Stimulated activated CD4-positive, alpha-beta T cell treated with anti-CD3 and anti-CD28 coated beads, Interleukin-4, amount 100 ng/mL, for 4 hours (primary cell): ENCODE measurements at places on chromosomes 1 and 21.
A peak's percentile ranks its signal among the peaks of the same experiment; 100 is the strongest.

- no peak for DNase-seq
These were observed 22.9 kb downstream of the NIPAL3 start for GRCh38 chr1:24438423-24438901.

GRCh38 chr1:96660051-96660450 lies 61.5 kb upstream of the PTBP2 start:
- DNase-seq: no peak

GRCh38 chr1:18283601-18284385 lies 176.2 kb downstream of the IGSF21 start:
- DNase-seq: no peak

DNA sequence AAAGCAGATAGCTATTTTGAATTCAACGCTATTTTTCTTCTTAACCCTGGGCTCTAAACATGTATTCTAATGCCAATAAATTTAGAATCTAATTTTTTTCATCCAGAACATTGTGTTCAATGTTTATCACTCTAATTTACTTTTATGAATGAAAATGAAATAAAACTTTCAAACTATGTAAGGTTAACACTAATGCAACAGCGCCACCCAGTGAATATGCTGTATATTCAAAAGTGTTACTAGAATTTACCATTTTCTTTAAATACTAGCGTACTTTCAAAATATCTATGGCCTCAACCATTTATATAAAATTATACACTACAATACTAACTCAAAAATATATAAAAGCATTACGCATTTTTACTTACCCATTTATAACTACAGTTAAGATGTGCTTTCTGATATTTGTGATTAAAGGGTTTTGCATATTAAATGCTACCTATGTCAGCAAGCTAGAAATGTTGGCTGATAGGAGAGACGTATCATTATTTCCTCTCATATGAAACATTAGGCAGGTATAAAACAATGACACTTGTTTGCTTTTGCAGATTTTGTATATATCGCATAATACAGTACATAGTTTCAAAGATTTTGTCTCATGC lies 5.9 kb upstream of the NUF2 start:
- peak; percentile 26 for DNase-seq

DNA sequence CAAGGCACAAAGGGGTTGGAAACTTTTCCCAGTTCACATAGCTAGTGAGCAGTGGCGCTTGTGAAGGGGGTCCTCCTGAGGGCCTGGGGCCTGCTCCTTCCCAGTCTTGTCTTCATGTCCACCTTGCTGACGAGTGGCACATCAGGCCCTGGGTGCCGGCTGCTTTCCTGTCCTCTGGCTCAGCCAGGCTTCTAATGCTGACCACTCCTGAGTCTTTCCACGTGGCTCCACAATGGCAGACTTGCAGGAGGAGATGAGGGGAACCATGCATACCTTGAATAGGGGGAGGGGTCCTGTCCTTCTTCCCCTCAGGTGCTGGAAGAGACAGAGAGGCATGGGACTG lies 38.7 kb downstream of the MAPKAPK2 start:
- DNase-seq: no peak

GRCh38 chr1:183318433-183318832 lies 99.7 kb downstream of the NMNAT2 start:
- DNase-seq: no peak

DNA sequence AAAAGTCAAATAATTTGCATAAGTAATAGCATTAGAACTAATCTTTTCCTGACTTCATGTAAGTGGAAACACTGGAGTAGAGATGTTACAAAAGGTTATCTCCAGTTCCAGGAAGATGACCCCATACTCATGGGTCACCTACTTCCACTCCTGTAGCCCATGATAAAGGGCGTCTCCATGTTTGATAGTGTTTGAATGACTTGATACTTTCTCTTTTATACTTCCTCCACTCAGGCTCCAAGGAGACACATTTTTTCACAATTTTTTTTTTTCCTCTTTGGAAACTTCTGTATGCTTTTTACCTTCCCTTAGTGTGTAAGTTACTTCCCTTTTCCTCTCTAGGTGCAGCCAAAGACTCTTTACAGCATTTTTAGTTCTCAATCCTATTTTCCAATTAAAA lies 382.1 kb upstream of the B3GALT2 start:
- DNase-seq: no peak

- DNase-seq: no peak
These were observed 3.5 kb downstream of the MOB3C start for GRCh38 chr1:46612937-46613660.

GRCh38 chr1:209203533-209203895 lies 380.0 kb upstream of the CAMK1G start:
- no peak for DNase-seq

GRCh38 chr1:151993734-151994496 lies at the start of gene S100A10:
Gene S100A10 (minus strand): TSS chr1:151993859. CDS start chr1:151986230, 7,629 bp downstream.
- DNase-seq: peak; percentile 66

GRCh38 chr1:100597061-100597741 lies 59.3 kb downstream of the GPR88 start:
- no peak for DNase-seq

DNA sequence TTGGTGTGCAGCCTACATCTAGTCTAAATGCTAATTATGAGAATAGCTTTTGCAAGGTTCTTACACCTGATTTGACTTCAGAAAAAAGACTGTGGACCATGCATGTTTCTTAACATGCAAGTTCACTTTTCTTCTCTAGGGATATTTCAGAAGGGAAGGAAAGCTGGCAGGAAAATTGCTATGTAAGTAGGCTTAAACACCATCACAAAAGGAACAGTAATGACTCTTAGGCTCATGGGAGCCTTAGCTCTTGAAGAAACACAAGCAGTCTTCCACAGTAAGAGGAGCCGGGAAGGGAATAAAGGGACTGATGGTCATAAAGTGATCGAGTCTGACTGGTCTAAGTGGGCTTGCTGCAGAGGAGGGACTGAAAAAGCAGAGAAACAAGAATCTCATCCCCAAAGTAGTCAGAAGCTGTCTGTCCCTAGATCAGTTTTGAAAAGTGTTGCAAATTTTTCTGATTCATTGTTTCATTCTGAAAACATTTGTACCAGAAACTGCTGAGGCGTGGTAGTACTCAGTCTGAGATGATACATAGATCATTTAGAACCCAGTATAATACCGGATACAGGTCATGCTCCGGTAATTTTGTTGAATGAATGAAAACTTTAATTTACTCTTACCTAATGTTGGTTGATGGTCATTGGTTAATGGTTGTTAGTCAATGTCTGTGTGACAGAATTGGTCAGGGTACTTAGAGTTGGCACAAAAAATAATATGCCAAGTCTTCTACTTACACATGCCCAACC lies 40.9 kb downstream of the SMYD2 start:
- no peak for DNase-seq

- DNase-seq: no peak
These were observed 31.0 kb downstream of the PSEN2 start for GRCh38 chr1:226901421-226901820.

- DNase-seq: no peak
These were observed at the start of gene FNDC5 for GRCh38 chr1:32870615-32871363. Gene FNDC5 (minus strand): TSS chr1:32870912.

GRCh38 chr1:14138135-14138506 lies 438.1 kb downstream of the PRDM2 start:
- no peak for DNase-seq
